CD4-positive, alpha-beta T cell treated with Interleukin-2 at 100 ng/mL for 4 hours (primary cell): ENCODE measurements at places on chromosomes 3 and 15.
A peak's percentile ranks its signal among the peaks of the same experiment; 100 is the strongest.

DNA sequence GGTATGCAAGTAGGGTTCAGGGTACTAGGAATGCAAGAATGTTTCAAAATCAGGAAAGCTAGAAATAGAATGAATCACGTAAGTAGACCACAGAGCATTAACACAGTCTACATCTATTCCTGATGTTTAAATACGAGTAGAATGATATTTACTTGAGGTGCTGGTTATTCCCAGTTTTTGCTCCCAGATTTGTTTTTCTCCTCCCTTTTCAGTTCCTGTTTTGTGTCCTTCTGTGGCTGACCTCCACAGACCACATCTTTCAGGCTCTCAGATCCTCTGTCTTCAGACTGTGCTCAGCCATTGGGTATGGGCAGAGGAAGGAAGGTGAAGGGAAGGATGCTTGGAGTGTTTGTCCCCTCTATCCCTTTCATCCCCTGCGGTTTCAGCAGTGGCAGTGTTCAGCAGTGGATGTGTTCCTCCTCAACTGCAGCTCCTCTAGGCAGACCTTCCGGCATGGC, 276.6 kb downstream of the ZNF621 start:
- DNase-seq = no peak

- no peak for DNase-seq
Observed at GRCh38 chr15:60655252-60655651, 176.3 kb upstream of the ICE2 start.

DNA sequence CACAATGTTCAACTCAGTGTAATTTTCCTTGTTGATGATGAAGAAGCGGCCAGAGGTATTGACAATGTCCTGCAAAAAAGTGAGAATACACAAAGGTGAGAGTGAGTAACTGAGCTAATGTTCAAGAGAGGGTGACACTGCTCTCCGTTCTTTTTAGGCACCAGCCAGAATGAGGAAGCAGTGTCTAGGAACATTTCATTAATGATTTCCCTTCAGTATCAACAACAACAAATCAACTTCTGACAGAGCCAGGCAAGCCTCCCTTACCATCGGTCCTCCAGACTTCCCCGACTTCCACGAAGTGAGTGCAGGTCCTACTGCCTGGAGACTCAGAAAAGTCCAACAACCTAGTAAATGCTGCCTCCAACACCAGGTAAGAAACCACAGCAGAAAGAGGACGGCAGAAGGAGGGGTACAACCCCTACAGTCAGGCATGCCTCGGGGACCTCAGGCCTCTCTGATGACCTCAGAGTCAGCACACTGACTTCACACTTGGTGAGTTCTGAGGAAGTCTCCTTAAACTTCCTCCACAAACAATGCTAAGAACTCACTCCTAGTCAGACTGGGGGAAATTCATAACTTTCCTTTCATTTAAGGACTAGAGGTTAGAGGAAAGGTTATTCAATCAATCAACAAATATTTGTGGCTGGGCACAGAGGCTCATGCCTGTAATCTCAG, 62.7 kb downstream of the NPTN start:
- no peak for DNase-seq

DNA sequence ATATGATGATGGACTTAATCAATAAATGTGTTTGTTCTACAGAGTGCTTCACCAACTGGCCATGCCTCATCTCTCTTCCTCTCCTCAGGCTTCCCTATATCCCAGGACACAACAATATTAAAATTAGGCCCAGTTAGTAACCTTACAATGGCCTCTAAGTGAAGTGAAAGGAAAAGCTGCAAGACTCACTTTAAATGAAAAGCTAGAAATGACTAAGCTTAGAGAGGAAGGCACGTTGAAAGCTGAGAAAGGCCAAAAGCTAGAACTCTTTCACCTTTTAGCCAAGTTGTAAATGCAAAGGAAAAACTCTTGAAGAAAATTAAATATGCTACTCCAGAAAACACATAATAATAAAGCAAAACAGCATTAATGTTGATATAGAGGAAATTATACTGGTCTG, 1010.3 kb downstream of the NAALADL2 start:
- DNase-seq = no peak

GRCh38 chr3:144549166-144549565, 577.5 kb downstream of the DIPK2A start:
- no peak for DNase-seq

DNA sequence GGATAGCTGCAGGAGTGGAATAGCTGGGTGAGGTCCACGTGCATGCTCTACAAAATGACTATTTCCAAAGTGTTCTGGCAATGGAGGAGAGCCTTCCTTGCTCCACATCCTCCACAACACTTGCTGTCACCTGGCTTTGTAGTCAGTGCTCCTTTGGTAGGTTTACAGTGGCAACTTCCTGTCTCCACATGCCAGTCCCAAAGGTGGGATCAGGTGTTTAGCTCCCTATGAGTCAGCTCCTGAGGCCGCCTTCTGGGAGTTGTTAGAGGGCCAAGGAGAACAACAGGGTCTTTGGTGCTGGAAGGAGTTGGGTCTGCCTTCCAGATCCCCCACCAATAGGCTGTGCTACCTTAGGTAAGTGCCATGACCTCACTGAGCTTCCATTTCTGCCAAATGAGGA, 15.3 kb upstream of the LIMD1 start:
- DNase-seq = no peak

DNA sequence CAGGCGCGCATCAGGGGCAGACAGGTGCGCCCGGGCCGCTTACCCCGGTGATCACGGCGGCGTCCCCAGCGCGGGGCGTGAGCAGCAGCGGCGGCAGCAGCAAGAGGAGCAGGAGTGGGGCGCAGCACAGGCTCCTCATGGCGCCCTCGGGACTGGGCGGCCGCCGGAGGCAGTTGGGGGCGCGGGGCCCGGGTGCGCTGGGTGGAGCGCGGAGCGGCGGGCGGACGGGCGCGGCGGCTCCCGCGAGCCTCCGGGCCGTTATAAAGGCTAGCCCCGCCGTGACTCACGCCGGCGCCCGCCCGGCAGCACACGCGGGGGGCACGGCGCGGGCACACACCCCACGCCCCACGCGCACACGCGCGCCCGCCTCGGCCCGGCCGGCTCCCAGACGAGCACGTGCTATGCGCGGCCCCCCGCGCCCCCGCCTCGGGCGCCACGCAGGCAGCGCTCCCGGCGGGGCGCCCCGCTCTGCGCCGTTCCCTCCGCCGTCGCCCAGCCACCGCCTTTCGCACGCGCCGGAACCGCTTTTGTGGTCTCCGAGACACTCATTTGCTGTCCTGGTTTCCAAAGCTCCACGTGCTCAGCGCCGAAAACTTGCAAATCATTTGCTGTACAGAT, at the start of gene PROK2:
Gene PROK2, minus strand, starts transcription at position 235 of the 618 bp plus-strand sequence. Its CDS starts 96 bp downstream, at position 139.
- DNase-seq = no peak

DNA sequence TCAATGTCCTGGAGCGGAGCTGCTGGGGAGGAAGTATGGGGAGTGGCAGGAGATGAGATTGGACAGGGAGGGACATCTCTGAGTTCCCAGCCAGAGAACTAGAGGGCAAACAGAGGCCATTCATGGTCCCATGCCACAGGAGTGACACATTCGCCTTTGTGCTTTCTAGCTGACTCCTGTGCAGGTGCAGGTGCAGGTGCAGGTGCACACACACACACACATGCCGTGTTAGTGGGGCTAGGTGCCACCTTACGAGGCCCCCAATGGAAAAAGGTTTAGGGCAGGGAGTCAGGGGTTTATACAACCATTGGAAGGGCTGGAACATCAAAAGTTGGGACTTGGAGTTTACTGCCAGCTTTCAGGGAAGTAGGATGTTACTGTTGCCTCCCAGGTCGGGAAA, 52.0 kb downstream of the TPRA1 start:
- DNase-seq = no peak

DNA sequence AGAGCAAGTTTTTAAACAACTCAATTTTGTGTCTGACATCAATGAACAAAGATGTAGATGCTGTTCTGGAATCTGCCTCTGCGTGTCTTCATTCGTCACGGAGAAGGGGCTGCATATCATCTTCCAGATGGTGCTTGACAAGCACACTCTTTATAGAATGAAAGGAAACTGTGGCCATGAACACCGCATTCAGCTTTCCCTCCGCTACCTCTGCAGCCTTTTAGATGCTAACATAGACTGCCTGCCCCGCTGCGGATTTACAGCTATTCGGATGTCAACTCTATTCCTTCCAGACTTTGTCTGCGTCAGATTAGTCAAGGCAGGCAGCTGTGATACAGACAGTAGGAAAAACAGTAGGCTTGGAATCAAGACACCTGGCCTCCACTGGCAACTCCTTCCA, 232.9 kb downstream of the TJP1 start:
- no peak for DNase-seq

DNA sequence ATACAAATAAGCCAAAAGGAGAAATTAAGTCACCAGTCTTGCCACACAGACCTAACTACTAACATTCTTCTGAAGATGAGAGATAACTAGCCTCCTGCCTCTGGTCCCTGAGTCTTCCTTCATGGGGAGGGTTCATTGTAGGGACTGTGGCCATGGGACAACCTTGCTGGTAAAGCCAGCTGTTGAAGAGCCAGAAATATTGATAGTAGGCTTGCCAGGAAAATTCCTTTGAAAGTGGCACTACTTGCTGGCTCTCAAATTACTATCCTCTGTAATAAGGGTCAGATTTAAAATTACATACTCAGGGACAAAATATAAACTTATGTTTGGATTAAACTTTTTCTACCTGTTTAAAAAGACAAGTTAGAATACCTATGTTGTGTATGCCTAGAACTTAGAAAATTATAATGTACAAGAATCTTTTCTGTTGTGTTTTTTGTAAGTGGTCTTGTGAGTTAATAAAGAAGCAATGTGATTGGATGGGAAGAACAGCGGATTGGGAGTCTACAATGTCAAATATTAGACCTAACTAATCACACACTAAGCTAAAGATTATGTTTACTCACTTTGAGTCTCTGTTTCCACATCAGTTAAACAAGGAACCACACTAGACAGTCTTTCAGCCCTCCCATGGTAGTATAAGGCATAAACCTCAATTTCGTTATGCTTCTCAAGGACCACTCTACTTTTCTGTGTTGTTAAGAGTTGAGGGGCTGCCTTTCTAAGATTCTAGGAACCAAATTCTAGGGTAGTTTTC, 60.0 kb upstream of the TRIM71 start:
- DNase-seq = no peak

DNA sequence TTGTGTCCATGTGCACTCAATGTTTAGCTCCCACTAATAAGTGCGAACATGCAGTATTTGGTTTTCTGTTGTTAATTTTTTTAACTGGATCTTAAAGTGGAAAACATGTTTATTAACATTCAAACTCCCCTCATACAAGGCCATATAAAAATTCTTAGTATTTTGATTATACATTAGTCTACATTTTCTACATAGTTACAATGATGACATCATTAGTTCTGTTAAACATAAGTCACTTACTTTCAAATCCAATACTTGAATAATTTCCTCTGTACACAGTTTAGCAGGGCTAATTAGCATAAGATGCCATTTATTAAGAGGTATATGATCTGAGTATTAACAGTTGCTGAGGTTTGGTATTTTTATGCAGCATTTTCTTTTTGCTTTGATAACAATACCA, 91.3 kb upstream of the CCDC39 start:
- no peak for DNase-seq

- DNase-seq = no peak
Observed at GRCh38 chr15:100986158-100986896, 67.2 kb downstream of the LRRK1 start.

DNA sequence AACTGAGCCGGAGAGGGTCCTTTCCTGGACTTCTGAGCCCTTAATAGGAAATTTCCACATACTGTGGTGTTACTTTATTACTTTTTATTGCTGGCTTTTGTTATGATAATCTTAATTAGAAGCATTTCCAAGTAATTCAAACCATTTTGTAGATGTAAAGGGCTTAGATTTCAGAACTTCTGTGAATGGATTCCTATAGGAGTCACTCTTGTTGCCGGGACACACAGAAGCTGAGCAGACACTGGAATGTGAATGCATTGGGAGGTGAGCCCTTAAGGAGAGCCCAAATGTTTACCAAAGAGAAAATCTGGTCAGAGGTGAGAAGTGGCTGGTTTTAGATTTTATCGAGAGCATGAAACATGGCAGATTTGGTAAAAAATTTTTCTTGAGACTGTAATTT, 87.4 kb downstream of the FNDC3B start:
- no peak for DNase-seq

DNA sequence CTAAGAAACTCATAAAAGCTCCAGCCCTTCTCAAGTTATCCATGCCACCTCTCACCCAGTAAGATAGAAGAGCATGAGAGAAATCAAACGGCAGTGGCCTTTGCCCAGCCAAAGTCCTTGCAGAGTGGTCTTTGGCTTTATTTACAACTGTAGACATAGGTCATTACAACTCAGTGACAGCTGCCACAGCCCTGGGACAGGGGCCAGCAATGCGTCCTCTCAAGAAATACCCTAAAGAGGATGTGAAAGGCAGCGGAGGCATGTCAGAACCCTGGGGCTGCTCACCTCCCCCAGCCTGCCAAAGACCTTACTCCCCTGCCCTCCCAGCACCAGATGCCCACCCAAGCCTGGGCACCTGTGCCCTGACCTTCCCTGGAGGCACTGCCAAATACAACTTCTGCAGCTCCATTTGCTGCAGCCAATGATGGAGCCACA, 6.3 kb downstream of the ACAA1 start:
- no peak for DNase-seq

GRCh38 chr3:49759226-49759625, 27.1 kb downstream of the IP6K1 start:
- no peak for DNase-seq

DNA sequence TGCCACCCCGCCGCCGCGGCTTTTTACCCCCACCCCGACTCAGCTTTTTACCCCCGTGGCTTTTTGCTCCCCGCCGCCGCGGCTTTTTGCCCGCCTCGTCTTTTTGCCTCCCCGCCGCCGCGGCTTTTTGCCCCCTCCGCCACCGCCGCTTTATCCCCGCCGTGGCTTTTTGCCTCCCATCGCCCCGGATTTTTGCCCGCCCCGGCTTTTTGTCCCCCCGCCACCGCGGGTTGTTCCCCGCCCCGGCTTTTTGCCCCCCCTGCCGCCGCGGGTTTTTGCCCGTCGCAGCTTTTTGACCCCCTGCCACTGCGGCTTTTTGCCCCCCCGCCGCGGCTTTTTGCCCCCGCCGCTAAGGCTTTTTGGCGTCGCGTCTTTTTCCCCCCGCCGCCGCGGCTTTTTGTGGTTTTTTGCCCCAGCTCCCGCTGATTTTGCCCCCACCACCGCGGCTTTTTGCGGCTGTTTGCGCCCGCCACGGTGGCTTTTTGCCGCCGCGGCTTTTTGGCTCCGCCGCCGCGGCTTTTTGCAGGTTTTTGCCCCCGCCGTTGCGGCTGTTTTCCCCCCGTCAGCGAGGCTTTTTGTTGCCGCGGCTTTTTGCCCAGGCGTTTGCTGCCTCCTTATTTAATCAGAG, 597.2 kb downstream of the GOLGA6L6 start:
- DNase-seq = no peak

DNA sequence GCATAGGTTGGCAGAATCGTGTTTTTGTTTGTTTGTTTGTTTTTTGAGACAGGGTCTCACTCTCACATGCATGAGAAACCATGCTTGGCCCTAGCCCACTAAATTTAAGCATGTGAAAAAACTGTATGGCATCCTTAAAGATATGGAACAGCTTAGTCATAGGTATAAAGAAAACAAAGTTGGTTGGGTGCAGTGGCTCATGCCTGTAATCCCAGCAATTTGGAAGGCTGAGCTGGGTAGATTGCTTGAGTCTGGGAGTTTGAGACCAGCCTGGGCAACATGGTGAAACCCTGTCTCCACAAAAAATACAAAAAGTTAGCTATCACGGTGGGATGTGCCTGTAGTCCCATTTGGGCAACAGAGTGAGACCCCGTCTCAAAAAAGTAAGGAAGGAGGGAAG, 25.2 kb downstream of the EXD1 start:
- no peak for DNase-seq

- peak; percentile 86 for DNase-seq
Observed at GRCh38 chr15:74541494-74542165, 610 bp downstream of the ARID3B start.

- DNase-seq = no peak
Observed at GRCh38 chr3:127789051-127789450, 33.3 kb downstream of the MGLL start.

GRCh38 chr15:77002436-77002835, 7.5 kb downstream of the PSTPIP1 start:
- no peak for DNase-seq
